ENCODE measurements at places on chromosomes 16 and 17.

DNA sequence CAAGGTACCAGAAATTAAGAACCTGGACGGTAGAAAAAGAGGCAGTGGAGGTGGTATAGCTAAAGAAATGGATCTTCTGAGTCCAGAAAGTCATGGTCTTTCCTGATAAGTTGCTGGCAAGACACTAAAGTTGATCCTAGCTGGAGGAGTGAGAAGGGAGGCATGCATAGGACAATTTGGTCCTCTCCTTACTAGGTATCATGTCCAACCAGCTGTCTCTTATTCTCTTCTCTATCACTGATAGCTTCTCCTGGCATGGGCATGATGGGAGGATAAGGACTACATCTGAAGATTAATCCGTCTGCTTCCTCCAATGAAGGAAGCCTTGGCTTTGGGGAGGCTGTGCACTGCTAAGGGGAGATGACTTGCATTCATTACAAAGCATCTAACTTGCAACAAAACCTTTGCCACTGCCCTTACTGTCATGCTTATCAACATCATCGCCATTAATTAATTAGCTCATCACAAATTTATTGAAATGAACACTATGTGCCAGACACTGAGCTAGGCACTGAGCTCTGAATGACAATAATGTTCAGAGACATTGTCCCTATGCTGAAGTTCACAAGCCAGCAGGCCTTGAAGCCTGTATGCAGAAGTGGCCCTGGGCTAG, 3.1 kb upstream of the FAM117A start:
- no peak for DNase-seq

GRCh38 chr16:11833951-11834695, 17.2 kb downstream of the RSL1D1 start:
- no peak for DNase-seq

GRCh38 chr16:21614896-21615295, 15.5 kb downstream of the METTL9 start:
- no peak for DNase-seq

- DNase-seq, result no peak
Observed at GRCh38 chr16:2529061-2529931, 1.9 kb downstream of the CEMP1 start.

GRCh38 chr16:9033125-9033830, 58.2 kb upstream of the HAPSTR1 start:
- DNase-seq, result peak; percentile 56

- no peak for DNase-seq
Observed at GRCh38 chr16:51497541-51498211, 346.6 kb upstream of the SALL1 start.

DNA sequence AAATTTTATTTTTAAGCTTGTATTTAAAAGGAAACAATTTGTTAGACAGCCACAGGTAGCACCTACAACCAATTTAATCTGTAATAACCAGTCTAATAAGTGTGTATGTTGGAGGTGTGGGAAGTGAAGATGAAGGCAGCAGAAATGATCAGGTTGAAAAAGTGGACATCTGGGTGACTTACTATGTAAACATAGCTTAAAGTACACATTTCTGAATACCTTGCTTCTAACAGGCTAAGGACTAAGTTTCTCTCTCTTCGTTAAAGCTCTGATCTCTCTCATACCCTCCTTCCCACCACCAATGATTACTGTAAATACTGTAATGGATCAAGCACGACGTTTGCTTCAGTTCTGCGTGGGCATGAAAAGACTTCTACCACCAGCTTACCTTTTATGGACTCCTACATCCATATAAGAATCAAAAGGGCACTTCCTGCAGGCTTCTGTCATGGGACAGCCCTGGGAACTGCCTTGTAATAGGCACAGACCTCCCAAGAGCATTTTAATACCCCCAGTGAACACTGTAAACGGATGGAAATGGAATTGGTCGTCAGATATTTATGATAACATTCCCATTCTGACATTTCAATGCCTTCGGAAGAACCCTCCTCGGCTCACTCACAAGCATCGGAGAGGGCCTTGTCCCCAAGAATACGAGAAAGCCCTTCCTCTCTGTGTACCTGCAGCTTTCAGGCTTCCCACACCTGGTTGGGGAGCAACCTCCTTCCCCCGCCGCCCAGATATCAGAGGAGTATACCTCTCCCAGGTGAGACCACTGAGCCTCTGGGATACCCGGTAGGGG, 700 bp downstream of the CCDC43 start:
- no peak for DNase-seq

DNA sequence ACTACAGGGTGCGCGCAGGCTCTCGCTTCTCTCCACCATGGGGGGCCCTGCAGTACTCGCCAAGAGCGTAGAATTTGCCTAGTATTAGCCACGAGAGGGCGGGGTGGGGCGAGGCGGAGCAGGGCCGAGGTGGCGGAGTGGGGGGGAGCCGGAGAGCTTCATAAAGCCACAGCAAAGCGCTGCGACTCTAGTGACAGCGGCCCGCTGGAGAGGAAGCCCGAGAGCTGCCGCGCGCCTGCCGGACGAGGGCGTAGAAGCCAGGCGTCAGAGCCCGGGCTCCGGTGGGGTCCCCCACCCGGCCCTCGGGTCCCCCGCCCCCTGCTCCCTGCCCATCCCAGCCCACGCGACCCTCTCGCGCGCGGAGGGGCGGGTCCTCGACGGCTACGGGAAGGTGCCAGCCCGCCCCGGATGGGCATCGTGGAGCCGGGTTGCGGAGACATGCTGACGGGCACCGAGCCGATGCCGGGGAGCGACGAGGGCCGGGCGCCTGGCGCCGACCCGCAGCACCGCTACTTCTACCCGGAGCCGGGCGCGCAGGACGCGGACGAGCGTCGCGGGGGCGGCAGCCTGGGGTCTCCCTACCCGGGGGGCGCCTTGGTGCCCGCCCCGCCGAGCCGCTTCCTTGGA, at the start of gene TBX21:
TBX21 (plus strand) TSS at position 190 of the 627 bp plus-strand sequence; CDS start at position 409, 219 bp downstream.
- DNase-seq, result peak; percentile 79

DNA sequence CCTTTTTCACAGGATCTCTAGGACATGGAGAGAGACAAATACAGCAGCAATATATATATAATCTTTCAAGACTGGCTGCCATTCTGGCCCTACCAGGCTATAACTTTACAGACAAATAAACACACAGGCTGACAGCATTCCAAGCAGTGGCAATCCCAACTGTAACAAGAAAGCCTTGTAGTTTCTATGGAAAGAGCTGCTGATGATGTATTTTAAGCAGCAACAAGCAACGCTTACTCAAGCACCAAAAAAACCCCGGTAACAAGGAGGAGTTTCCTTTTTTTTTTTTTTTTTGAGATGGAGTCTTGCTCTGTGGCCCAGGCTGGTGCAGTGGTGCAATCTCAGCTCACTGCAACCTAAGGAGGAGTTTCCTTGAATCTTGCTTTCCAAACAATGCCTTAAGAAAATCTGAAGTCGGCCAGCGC, 23.2 kb downstream of the LSM12 start:
- DNase-seq, result no peak

- no peak for DNase-seq
Observed at GRCh38 chr16:77775911-77776909, 12.2 kb upstream of the VAT1L start.
